Right hindlimb (tissue), 1 donor: ENCODE measurements at places on chromosomes 1 and 21.

DNA sequence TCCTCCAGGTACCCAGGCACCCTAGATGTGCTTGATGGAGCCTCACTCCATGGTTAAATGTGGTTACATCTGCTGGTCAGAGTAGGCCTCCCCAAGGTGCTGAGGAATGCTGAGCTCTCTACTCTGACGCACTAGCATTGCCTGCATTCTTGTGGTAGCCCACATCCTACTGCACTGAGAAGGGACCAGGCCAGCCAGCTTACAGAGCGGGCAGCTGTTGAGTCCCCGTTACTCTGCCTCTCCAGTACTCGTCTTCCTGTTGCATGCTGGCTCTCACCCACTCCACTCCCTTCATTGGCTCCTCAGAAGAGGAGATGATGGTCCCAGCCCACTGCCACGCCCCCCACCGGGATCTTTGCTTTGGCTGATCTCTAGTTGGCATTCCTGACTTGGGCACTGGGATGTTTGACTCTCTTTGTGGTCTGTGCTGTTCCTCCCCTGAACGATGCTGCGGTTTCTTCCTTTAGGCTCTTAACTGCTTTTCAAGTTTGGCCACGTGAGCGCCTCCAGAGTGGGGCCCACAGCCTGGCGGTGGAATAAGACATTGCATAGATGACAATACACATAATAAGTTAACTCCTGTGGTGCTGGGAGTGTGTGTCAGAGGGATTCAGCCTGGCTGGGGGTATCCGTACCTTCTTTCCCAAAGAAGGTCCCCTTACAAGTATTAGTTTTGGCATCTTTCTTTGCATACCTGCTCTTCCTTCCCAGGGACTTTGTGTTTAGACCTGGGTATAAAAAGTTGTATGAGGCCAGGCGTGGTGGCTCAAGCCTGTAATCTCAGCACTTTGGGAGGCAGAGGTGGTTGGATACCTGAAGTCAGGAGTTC lies 18.6 kb downstream of the AZIN2 start:
- peak; percentile 91 for DNase-seq

DNA sequence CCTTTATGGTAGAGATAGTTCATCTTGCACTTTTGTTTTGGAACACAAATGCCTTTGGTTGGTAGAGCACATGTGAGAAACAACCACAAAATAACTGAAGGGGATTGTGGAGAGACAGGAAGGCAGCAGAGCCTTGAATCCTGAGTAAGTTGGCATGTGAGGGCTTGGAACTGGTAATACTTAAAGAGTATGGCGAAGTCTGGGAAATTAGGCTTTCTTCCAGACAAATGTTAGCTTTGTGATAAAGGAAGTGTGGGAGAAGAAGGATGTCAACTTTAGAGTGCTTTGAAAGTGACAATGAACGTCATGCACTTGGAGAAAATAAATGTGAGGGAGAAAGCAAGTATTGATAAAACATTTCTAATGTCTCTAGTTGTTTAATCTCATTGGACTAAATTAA lies 476.3 kb upstream of the ZRANB2 start:
- no peak for DNase-seq

DNA sequence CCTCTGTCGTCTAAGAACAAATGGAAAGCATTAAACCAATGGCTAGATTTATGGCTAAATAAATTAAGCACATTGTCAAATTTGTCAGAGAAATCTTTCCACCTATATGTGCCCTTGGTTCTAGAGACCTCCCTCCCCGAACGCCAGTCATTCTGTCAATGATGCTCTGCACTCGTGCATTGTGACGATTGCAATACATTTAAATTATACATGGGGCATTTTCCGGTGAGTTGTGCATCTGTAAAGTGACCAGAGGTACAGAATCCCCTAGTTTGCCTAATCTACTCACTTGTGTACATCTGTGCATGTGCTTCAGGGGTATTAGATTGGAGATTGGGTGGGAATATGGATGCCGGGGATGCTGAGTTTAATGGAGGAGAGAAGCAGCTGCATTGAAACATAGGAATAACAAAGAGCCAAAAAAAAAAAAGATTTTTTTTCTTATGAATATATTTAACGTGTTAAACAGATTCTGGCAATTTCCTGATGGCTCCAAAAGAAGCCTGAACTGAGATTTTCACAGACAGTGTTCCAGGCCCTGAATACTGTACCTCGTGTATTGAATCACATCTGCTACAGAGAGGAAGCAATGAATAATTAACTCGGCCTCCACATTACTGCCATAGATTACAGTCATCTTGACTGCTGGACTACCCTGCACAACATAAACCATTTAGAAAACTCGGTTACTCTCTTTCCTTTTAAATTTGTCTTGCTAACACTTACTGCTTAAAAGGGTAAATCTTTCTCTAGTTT lies 149.0 kb upstream of the C1orf87 start:
- DNase-seq = no peak

- DNase-seq = no peak
Measured at GRCh38 chr1:209207126-209207700, 376.3 kb upstream of the CAMK1G start.

DNA sequence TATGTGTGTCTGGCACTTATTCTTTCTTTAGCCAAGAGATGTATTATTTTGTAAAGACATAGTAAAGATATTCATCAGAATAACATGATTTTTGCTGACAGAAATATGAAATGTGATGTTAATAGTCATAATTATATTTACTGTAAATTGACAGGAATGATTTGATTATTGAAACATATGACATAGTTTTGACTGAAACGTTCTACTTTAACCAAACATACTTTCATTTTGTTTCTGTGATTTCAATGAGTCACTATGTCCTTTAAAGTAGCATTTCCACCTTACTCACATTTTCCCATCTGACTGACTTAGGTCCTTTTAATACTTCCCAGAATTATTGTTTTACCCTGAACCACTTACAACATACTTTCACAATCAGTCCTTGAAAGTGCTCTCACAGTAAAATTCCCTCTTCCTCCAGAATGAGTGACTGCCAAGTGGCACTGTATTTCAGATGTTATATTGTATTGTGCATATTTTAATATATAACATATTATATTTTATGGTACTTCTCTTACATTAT lies 437.9 kb downstream of the NCAM2 start:
- DNase-seq = no peak

DNA sequence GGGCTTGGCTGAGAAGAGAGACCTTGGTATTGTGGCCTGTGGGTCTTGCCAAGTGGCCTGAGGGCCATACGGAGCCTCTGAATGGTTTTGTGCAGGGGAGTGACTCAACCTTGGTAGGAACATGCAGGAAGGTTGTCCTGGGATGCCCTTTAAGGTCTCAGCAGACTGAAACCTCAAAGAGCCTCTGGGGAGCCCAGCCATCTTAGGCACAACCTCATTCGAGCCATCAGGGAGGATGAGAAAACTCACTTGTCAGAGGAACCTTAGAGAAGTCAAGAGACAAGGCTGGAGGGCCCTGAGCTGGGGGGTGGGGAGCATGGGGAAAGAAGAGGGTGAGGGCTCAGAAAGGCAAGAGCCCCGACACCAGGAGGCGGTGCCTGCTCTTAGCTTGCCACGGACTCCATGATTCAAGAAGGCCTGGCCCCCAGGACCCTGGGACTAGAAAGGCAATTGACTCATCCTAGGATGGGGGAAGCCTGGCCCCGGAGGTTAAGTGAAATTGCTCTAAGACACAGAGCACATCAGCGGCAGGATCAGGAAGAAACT lies 13.0 kb downstream of the IFI6 start:
- no peak for DNase-seq

DNA sequence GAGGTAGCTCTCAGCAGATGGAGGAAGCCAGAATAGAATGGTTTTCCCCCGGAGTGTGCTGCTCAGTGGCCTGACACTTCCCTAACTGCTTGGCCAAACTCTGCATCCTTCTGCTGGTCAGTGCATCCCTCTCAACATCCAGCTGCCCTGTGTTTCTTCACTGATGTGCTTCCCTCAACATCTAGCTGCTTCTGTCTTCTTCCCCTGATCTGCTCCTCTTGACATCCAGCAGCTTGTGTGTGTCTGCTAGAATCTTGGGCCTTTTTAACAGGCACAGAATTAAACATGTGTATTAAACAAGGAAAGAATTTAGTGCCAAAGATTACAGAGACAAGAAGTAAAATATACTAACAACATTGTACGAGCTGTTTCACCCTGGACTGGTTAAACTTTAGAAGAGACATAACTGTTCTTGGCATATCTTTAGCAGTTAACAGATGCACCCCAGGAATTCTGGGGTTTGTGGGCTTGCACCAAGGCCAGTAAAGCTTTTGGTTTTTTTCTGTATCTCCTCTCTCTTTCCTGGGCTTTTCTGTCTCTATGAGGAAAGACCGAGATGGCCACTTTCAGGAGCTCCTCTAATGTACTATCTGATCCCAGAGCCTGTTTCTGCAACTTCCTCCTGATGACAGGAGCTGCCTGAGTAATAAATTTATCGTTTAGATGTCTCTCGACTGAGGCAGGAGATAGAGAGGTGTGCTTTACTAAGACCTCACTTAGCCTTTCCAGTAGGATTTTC lies 34.8 kb upstream of the HSD3B1 start:
- no peak for DNase-seq

- no peak for DNase-seq
Measured at GRCh38 chr1:192260076-192260475, 56.7 kb upstream of the RGS21 start.

- peak; percentile 63 for DNase-seq
Measured at GRCh38 chr1:205711105-205712048, 31.1 kb upstream of the SLC45A3 start.

- no peak for DNase-seq
Measured at GRCh38 chr1:64848803-64849202, 103.9 kb downstream of the RAVER2 start.

- DNase-seq = no peak
Measured at GRCh38 chr1:171852272-171852671, 11.0 kb downstream of the DNM3 start.

DNA sequence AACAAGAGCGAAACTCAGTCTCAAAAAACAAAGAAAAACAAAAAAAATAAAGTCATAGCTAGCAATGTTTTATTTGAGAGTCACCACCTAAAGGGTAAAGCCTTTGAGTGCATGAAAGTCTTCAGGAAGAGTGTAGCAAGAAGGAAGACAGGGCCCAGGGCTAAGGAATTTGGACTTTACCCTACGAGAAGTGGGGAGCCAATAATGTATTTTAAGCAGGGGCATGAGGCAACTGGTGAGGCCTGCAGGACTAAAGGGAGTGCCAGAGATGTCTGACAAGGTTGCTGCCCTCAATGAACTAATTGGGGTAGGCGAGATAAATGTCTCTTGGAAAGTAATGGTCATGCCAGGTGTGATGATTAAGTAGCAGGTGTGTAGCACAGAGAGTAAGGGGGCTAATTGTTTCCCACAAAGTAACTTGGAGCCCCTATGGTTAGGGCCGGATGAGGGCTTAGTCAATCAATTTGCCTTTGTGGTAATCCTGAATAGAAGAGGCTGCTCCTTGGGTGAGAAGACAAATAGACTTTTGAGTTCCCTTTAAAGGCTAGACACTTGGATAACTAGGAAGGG lies 31.6 kb upstream of the CACNA1E start:
- DNase-seq = no peak

- no peak for DNase-seq
Measured at GRCh38 chr1:18069903-18070302, 37.7 kb upstream of the IGSF21 start.

- peak; percentile 61 for DNase-seq
Measured at GRCh38 chr1:222310836-222311235, 237.1 kb downstream of the HHIPL2 start.

DNA sequence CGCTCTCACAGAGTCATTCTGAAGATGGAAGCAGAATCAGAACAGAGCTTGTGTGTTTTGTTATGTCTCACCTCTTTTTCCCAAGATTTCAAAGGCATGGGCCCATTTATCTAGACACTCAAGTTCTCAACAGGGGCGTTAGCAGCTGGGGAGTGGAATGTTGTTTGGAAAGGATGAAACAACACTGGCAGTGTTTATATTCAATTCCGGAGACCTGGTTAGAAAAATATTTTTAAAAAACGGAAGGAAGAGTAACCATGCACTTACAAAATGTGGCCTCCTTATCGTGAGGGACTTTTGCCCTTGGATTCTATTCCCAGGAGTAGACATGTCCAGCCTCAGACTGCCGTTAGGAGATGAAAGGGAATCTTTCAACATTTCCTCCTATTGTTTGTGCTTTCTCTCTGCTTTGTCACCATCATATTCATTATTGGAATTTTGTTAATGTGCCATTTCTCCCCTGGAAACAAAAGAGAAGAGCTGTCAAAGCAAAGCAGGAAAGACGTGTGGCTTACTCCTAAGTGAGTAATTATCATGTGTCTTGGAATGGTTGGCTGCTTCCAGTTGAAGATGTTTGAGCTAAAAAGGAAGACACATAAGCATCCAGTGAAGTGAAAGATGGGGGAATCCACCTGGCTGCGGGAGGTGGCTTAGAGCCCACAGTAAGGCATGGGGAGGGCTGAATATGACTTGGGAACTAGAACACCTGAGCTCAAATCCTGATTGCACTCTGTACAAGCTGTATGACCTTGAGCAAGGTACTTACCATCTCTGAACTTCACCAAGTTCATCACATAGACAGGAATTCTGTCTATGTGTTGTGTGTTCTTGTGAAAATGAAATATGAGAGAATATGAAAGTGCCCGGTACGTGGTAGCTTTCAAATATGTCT lies 71.7 kb upstream of the JUN start:
- DNase-seq = no peak

DNA sequence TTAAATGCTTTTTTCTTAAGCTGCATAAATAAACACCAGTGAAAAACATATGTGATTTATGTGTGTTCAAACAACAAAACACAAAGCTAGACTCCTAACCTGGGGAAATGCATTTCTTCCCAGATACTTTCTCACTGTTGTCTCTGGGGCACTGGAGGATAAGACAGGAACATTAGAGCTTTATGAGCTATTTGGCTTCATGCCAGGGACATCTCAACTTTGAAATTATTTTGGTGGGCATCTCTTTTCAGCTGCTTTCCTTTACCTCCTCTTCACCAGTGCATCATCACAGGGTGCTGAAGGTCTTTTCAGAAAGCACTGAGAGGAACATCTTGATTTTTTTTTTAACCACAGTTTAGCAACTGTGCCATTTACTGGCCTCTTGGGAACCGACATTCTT lies 212.9 kb downstream of the DNM3 start:
- no peak for DNase-seq

DNA sequence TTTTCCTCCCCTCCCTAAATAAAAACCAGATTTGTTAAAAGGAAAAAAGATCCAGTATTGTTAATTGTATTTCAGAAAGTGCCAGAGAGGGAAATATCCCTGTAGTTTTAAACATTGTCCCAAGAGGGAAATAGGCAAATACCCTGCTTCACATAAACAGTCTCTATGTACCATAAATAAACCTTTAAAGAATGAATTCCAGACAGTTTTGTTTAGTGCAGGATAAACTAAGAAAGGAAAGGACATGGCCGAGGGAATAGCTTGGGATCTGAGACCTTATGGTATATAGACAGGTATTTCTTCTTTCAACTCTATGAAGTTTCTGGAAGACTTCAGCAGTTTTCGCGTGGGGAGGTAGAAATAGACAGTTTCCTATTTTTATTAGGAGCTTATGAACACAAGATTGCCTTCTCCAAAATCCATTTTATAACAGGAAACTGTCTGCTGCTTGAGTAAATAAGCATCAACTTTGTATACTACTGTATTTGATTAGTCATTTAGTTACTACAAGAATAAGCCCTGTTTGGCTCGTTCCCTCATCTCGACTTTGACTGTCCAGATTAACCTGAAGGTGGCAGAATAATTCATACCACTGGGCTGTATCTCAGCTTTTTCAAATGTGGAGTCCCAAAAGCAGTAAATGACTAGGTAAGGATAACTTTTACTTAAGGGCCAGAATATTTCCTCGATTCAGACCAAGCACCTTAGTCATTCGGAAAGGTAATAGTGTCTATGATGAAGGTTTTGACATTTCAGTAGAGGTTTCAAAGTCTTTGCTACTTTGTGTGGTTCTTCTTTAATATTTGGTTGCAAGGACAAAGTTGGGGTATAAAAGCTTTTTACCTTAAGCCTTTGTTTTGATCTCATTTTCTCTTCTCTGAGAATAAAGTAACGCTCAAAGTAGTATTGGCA lies 177.5 kb downstream of the VPS13D start:
- DNase-seq = no peak
